Activated naive CD4-positive, alpha-beta T cell treated with anti-CD3 and anti-CD28 coated beads, Interleukin-2, amount 50 U/mL, for 72 hours (primary cell): ENCODE measurements at places on chromosomes 4 and X.

DNA sequence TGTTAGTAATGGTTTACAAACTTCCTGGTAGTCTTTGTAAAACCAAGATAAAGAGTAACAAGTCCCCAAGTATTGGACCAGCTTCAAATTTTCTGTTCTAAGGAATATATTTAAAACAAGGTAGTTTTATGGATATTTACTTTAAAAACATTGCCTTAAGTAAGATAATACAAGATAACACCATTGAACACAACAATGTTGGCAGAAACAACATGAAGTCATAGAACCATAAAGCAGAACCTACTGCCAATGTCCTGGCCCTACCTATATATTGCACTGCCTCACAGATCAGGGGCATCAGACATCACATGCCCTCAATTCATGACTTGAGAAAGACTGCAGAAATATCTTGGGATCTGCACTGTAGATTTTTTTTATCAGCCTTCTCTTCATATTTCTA, 1176.2 kb downstream of the PCDH7 start:
- no peak for DNase-seq

DNA sequence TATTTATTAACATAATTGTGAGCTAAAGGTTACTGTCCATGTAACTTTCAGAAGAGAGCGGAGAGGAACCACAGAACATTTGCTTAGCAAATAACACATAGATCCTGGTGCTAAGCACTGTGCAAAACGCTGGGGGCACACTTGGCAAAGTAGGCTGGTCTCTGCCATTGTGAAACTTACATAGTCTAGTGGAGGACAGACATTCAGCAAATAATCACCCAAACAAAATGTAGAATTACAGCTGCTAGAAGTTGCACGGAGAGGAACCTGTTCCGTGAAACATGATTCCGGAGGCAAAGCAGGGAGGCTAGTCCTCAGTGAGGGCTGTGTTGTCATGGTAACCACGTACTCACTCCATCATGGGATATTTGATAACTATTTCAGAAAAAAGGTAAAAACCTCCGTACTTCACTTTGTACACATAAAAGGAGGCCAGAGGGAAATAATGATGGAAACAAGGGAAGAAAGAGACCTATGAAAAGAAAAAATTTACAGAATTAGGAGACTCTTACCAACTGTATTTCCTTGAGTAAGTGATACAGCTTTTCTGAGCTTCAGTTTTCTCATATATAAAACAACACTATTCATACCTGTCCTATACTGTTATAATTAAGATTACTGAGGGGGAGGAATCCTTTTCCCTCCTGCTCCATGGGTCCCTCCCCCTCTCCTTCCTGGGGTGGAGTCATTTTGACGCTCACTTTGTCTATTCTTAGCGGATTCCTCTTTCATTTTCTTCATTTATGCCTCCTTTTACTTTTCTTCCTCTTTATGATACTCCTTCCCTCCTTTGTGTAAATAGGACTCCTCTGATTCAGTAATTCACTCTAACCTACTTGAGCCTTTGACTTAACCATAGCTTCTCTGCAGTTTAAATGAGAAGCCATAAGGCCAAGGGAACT, 825 bp upstream of the RASGEF1B start:
- no peak for DNase-seq

- no peak for DNase-seq
Measured at GRCh38 chrX:114462266-114462665, 121.6 kb upstream of the HTR2C start.

DNA sequence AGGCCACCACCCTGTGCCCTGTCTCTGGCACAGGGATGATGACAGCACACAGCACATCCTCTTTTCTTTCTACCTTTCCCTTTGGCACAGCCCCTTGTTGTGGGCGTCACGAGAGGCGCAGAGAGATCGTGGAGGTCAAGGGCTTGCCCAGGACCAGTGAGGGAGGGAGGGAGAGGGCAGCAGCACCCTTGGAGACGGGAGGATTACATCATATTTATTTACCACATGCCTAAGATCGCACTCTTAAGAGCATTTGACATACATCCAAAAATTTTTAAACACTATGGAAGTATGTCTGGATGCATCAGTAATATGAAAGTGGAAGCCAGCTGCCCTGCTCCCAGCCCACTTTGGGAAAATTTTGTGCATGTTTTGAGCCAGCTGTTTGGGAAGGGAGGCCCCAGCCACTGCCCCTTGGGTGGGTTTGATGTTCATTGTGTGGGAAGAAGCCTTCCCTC, 12.7 kb downstream of the WFS1 start:
- DNase-seq = no peak

DNA sequence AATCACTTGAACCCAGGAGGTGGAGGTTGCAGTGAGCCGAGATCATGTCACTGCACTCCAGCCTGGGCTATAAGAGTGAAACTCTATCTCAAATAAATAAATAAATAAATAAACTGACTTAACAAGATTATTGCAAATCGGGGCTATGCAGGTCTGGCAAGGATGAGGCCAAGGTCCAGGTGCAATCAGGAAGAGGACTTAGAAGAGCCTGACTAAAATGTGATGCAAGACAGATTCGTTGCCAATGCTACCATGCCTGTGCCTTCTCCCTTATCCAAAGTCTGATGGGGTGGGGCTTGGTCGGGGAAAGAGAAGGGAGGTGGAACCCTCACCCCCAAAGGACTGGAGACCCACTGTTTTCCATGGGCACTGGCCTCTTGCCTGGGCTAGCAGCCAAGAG, 14.7 kb downstream of the ZCCHC13 start:
- DNase-seq = no peak

DNA sequence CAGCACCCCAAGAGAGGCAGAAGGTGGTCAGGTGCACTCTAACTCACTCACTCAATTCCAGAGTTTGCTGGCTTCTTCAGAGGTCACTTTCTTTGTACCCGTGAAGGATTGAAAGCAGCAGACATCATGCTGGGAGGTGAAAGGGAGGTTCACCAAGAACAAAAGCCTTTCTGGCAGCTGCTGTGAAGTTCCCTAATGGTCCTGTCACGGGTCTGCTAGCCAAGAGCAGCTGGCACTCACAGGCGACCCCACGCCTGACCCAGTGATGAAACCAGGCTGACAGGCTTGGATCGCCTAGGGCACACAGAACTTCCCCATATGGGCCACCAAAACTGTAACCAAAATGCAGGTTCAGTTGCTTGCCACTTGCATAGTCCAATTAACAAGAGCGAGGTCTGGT, 11.8 kb downstream of the NUDT11 start:
- no peak for DNase-seq

- DNase-seq = no peak
Measured at GRCh38 chr4:3334316-3334715, 41.5 kb downstream of the RGS12 start.

- DNase-seq = no peak
Measured at GRCh38 chr4:101158134-101158482, 189.2 kb downstream of the PPP3CA start.

- DNase-seq = no peak
Measured at GRCh38 chrX:134761788-134762187, 103.5 kb upstream of the PLAC1 start.

GRCh38 chrX:133776072-133776471, 209.3 kb downstream of the GPC3 start:
- DNase-seq = no peak

- DNase-seq = no peak
Measured at GRCh38 chrX:150326541-150327247, 36.4 kb upstream of the MAMLD1 start.

DNA sequence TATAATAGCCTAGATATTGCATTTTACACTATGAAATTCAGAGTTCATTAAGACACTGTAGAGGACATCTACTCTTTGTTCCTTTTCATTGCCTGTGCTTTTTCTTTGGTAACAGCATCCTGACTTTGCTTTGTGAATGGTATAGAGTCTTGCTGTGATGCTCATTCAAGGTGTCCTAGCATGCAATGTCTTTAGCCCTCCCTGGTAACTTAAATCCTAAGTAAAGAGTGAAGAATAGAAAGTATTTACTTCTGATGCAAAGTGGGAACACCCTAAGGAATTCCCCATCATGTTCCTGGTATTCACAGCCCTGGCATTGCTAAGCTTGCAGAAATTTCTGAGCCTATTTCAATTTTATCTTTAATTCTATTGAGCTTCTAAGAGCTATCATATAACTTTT, 400.1 kb downstream of the FAT4 start:
- DNase-seq = no peak
